ENCODE measurements at places on chromosomes 2 and 18. TPM values are rescaled to one million over a fixed set of nuclear protein-coding genes. Genes with fewer than 3 reads are reported as not detected.
A peak's percentile ranks its signal among the peaks of the same experiment; 100 is the strongest.

IL1RN gene
- polyA plus RNA-seq = 2.5 TPM

APCDD1 gene
- polyA plus RNA-seq = 13.1 TPM

HNMT gene
- polyA plus RNA-seq = 21.2 TPM

ANKRD62 gene
- polyA plus RNA-seq = not detected

- DNase-seq = peak; percentile 30
- peak overlapping the region; percentile 17 for H3K27ac ChIP-seq
- peaks cover 8% of the 10 kb centered on the region for H3K4me1 ChIP-seq
- H3K27me3 ChIP-seq = no peaks in the 10 kb centered on the region
Measured at GRCh38 chr18:25349926-25350487, 2.0 kb downstream of the ZNF521 start.

- H3K4me3 ChIP-seq = no peak overlapping the region
- H3K36me3 ChIP-seq = no peaks in the 10 kb centered on the region
- H3K4me1 ChIP-seq = no peaks in the 10 kb centered on the region
- no peak overlapping the region for H3K27ac ChIP-seq
- no peaks in the 10 kb centered on the region for H3K27me3 ChIP-seq
Measured at GRCh38 chr2:71043531-71044407, 24.7 kb upstream of the NAGK start.

DNA sequence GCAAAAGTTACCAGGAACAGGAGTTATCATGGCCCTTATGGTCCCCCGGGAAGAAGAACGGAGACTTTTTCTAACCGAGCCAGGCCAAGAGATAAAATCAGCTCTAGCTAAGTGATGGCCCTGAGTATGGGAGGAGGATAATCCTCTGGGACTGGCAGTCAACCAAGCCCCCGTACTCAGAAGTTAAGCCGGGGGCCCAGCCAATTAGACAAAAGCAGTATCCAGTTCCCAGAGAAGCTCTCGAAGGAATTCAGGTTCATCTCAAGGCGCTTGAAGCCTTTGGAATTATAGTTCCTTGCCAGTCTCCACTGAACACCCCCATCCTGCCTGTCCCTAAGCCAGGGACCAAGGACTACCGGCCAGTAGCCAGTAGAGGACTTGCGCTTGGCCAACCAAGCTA is 365.3 kb upstream of the TCF4 start:
- H3K27me3 ChIP-seq = no peaks in the 10 kb centered on the region
- H3K27ac ChIP-seq = no peak overlapping the region
- H3K4me3 ChIP-seq = no peak overlapping the region
- H3K36me3 ChIP-seq = no peaks in the 10 kb centered on the region
- no peak for DNase-seq

Data from adrenal gland (tissue), 19 donors.